Activated CD8-positive, alpha-beta T cell treated with anti-CD3 and anti-CD28 coated beads for 36 hours (primary cell): ENCODE measurements at places on chromosomes 5 and 9. TPM values are rescaled to one million over a fixed set of nuclear protein-coding genes. Genes with fewer than 3 reads are reported as not detected.

ANKRD31 gene
- total RNA-seq = 0.94 TPM

CYLC2 gene
- not detected for total RNA-seq

PCDHGA7 gene
- not detected for total RNA-seq

MYMK gene
- total RNA-seq = not detected

IGFBPL1 gene
- not detected for total RNA-seq

SPATA31A1 gene
- total RNA-seq = not detected

SCGB3A2 gene
- total RNA-seq = not detected

GRCh38 chr5:15693933-15694332, 194.0 kb downstream of the FBXL7 start:
- H3K4me3 ChIP-seq = no peak overlapping the region
- no peaks in the 10 kb centered on the region for H3K36me3 ChIP-seq
- no peaks in the 10 kb centered on the region for H3K4me1 ChIP-seq
- DNase-seq = no peak
- no peak overlapping the region for H3K27ac ChIP-seq

- H3K4me1 ChIP-seq = peaks cover 8% of the 10 kb centered on the region
- peaks cover 78% of the 10 kb centered on the region for H3K27me3 ChIP-seq
- no peak overlapping the region for H3K27ac ChIP-seq
- H3K36me3 ChIP-seq = no peaks in the 10 kb centered on the region
- DNase-seq = peak; percentile 18
- no peak overlapping the region for H3K4me3 ChIP-seq
Measured at GRCh38 chr5:73418244-73418691, 30.3 kb downstream of the FOXD1 start.

- peaks cover 11% of the 10 kb centered on the region for H3K36me3 ChIP-seq
- H3K4me3 ChIP-seq = peak overlapping the region; percentile 92
- H3K27ac ChIP-seq = peak overlapping the region; percentile 71
- H3K4me1 ChIP-seq = peaks cover 11% of the 10 kb centered on the region
Measured at GRCh38 chr9:136847826-136848392, 1.3 kb upstream of the PHPT1 start.

DNA sequence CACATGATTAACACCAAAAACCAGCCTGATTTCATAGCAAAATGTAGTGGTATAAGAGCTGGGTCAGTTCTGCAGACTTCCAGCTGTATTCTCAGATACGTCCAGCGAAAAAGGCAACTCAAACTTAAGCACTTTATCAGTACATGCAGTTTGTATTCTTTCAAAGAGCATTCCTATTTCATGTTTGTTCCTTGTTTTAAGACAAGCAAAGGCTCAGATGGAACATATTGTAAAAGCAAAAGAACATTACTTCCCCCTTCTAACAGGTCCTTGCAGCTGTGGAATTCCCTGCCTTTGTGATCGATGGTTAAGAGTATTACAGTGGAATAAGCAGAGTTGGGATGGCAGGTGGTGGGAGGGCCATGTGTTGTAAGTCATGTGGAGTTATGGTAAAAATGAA, 86.3 kb upstream of the GRHPR start:
- no peak overlapping the region for H3K27ac ChIP-seq
- no peak overlapping the region for H3K4me3 ChIP-seq
- H3K27me3 ChIP-seq = no peaks in the 10 kb centered on the region
- DNase-seq = no peak

GRCh38 chr5:107544476-107544875, 126.3 kb downstream of the EFNA5 start:
- peaks cover 3% of the 10 kb centered on the region for H3K27me3 ChIP-seq
- H3K27ac ChIP-seq = no peak overlapping the region
- H3K4me3 ChIP-seq = no peak overlapping the region
- no peaks in the 10 kb centered on the region for H3K4me1 ChIP-seq
- no peak for DNase-seq

DNA sequence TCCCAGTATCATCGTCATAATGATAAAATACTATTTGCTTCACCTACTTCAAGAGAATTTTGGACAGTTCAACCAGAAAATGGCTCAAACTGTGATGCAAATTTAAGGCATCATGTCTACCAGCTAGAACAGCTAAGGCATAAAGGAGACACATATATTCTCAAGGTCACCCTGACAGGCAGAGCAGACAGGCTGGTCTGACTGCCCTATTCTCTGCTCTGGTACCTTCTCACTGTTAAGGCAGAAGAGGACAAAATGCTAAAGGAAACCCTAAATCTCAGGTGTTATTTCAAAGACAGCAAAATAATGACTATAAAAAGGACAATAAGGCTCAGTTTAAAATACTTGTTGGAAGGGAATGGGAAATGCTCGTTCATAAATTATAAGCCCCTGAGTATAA, 87.2 kb downstream of the MRPS27 start:
- DNase-seq = no peak
- peaks cover 63% of the 10 kb centered on the region for H3K36me3 ChIP-seq
- no peak overlapping the region for H3K4me3 ChIP-seq
- no peak overlapping the region for H3K27ac ChIP-seq
- peaks cover 46% of the 10 kb centered on the region for H3K4me1 ChIP-seq

GRCh38 chr9:96567203-96567700, 52.4 kb downstream of the CDC14B start:
- peaks cover 4% of the 10 kb centered on the region for H3K27me3 ChIP-seq
- no peaks in the 10 kb centered on the region for H3K36me3 ChIP-seq
- peaks cover 28% of the 10 kb centered on the region for H3K4me1 ChIP-seq
- peak overlapping the region; percentile 15 for H3K27ac ChIP-seq
- H3K4me3 ChIP-seq = peak overlapping the region; percentile 69
- peak; percentile 15 for DNase-seq

DNA sequence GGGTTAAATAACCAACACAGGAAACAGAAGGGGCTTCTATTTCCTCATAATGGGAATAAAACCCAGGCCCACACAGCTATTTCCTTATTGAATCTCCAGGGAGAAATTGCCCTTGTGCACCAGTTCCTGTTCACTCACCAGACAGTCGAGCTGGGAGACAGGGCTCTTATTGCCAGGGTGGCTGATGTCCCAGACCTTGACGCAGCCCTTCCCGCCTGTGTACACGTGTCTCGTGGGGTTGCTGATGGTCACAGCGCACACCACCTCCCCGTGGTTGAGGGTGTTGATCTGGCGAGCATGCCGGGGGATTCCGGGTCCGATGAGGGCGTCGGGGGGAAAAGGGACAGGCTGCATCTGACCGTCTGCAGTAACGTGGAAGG, 96.5 kb downstream of the TLE1 start:
- peaks cover 12% of the 10 kb centered on the region for H3K4me1 ChIP-seq
- no peaks in the 10 kb centered on the region for H3K36me3 ChIP-seq
- peaks cover 11% of the 10 kb centered on the region for H3K27me3 ChIP-seq
- no peak for DNase-seq
- H3K4me3 ChIP-seq = no peak overlapping the region

- DNase-seq = no peak
- H3K4me1 ChIP-seq = no peaks in the 10 kb centered on the region
- no peak overlapping the region for H3K27ac ChIP-seq
- H3K4me3 ChIP-seq = no peak overlapping the region
- H3K27me3 ChIP-seq = no peaks in the 10 kb centered on the region
- peaks cover 28% of the 10 kb centered on the region for H3K36me3 ChIP-seq
Measured at GRCh38 chr5:1460054-1460682, 14.9 kb upstream of the SLC6A3 start.

GRCh38 chr5:32388432-32389129, 56.0 kb downstream of the ZFR start:
- peak overlapping the region; percentile 70 for H3K27ac ChIP-seq
- H3K27me3 ChIP-seq = no peaks in the 10 kb centered on the region
- no peak overlapping the region for H3K4me3 ChIP-seq
- no peak for DNase-seq
- H3K4me1 ChIP-seq = peaks cover 2% of the 10 kb centered on the region

GRCh38 chr5:84872768-84873167, 488.1 kb upstream of the EDIL3 start:
- H3K4me1 ChIP-seq = no peaks in the 10 kb centered on the region
- no peak for DNase-seq
- no peak overlapping the region for H3K4me3 ChIP-seq
- H3K27me3 ChIP-seq = no peaks in the 10 kb centered on the region
- no peak overlapping the region for H3K27ac ChIP-seq

DNA sequence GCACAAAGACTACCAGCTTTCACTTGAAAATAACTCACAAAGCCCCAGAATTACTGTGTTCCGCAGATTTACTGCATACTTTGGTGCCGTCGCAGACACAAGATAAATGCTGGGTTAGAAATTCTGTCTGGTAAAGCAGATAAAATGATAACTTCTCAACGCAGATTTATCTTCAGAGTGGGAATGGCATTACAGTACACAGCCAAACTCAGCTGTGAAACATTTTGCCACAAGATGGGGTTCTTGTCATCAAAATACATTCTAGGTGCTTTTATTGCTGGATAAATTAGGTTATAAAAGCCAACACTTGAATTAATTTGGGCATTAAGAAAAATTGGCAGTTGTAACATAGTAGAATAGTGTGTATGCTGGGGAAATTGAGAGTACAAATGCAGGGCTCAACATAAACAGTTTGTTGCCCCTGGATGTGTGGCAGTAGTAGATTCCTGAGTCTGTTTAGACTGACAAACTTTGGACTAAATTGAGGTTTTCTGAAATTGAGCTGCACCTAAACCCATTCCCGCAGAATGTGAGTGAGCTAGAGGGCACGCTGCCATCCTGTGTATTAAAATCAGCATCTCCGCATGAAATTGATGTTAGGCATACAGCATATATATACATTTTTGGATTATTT, 61.1 kb downstream of the LMNB1 start:
- DNase-seq = no peak
- H3K36me3 ChIP-seq = peaks cover 42% of the 10 kb centered on the region
- H3K4me3 ChIP-seq = no peak overlapping the region
- H3K27ac ChIP-seq = no peak overlapping the region
- no peaks in the 10 kb centered on the region for H3K4me1 ChIP-seq

GRCh38 chr9:93031629-93032430, 26.7 kb upstream of the SUSD3 start:
- DNase-seq = no peak
- H3K36me3 ChIP-seq = peaks cover 37% of the 10 kb centered on the region
- no peak overlapping the region for H3K4me3 ChIP-seq
- no peaks in the 10 kb centered on the region for H3K27me3 ChIP-seq
- peaks cover 54% of the 10 kb centered on the region for H3K4me1 ChIP-seq

DNA sequence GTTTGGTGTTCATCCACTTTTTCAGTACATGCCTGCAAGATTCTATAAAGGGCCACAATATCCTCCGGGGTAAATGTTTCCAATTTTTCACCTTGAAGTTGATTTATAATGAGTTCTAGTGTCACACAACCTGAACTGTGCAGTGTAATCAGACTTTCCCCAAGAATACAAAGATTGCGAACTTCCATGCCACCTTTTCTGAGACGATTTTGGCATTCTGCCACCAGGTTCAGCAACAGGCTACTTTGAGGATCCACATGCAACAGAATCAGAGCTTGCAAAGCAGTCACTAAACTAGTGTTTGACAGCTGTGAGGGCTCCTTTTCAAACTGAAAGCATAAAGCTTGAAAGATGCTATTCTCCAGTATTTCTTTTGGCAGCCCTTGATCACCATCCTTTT, 1.6 kb downstream of the FASTKD3 start:
- peaks cover 53% of the 10 kb centered on the region for H3K36me3 ChIP-seq
- peaks cover 55% of the 10 kb centered on the region for H3K4me1 ChIP-seq
- H3K27me3 ChIP-seq = no peaks in the 10 kb centered on the region
- no peak overlapping the region for H3K27ac ChIP-seq
- peak overlapping the region; percentile 46 for H3K4me3 ChIP-seq

DNA sequence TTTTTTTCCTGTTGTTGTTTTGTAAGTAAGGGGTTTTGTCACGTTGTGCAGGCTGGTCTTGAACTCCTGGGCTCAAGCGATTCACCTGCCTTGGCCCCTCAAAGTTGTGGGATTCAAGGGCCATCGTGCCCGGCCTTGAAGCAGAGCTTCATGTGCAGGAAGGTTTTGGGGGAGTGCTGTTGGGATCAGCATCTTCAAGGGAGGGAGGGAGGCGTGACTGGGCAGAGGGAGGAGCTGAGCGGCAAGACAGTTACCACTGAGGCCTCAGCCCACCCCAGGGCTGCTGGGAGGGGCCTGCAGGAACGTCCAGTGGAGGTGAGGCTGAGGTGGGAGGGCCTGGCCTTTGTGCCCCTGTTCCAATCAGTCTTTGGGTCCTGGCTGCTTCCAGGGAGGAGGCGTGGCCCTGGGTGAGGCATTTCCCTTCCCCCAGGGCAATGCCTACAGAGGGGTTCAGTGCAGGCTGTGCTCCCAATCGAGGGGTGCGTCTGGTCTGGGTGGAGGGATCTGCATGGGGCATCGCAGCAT, 21.4 kb downstream of the OR2V1 start:
- no peak overlapping the region for H3K27ac ChIP-seq
- peaks cover 57% of the 10 kb centered on the region for H3K27me3 ChIP-seq
- H3K4me1 ChIP-seq = no peaks in the 10 kb centered on the region
- no peak for DNase-seq

GRCh38 chr9:87243602-87244001, 254.1 kb upstream of the DAPK1 start:
- no peak for DNase-seq
- H3K4me3 ChIP-seq = no peak overlapping the region
- peaks cover 7% of the 10 kb centered on the region for H3K27me3 ChIP-seq
- no peak overlapping the region for H3K27ac ChIP-seq
- H3K4me1 ChIP-seq = no peaks in the 10 kb centered on the region

GRCh38 chr9:129317179-129318011, 139.3 kb upstream of the IER5L start:
- no peak for DNase-seq
- no peak overlapping the region for H3K27ac ChIP-seq
- H3K27me3 ChIP-seq = no peaks in the 10 kb centered on the region
- peaks cover 17% of the 10 kb centered on the region for H3K4me1 ChIP-seq
- H3K4me3 ChIP-seq = no peak overlapping the region

DNA sequence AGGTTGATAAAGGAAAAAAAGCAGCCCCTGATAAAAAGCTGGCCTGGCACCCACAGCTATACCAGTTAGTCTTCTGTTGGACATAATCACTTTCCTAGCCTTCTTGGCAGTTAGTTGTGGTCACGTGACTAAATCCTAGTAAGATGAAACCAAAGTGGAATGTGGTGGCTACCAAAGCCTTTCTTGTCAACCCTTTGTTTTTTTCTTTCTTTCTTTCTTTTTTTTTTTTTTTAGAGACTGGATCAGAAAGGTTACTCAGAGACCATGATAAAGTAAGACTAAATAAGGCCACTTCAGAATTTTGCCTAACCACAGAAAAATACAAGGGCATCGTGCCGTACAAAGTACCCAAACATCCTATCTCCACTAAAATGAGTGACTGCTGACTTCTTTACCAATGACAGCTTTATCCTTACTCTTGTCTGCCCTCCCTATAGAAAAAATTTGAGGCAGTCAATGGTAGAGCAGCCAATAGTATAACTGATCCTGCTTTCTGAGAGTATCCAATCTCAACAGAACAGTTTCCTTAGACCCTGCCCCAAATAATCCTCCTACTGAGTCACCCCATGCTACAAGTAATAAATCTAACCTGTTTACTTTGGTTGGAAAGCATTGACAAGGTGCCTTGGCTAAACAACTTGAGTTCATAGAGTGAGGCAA, 14.2 kb upstream of the KIF27 start:
- H3K27ac ChIP-seq = no peak overlapping the region
- peaks cover 7% of the 10 kb centered on the region for H3K36me3 ChIP-seq
- no peak for DNase-seq
- no peak overlapping the region for H3K4me3 ChIP-seq
- no peaks in the 10 kb centered on the region for H3K27me3 ChIP-seq
